ENCODE measurements at places on chromosomes 2 and 18.

DNA sequence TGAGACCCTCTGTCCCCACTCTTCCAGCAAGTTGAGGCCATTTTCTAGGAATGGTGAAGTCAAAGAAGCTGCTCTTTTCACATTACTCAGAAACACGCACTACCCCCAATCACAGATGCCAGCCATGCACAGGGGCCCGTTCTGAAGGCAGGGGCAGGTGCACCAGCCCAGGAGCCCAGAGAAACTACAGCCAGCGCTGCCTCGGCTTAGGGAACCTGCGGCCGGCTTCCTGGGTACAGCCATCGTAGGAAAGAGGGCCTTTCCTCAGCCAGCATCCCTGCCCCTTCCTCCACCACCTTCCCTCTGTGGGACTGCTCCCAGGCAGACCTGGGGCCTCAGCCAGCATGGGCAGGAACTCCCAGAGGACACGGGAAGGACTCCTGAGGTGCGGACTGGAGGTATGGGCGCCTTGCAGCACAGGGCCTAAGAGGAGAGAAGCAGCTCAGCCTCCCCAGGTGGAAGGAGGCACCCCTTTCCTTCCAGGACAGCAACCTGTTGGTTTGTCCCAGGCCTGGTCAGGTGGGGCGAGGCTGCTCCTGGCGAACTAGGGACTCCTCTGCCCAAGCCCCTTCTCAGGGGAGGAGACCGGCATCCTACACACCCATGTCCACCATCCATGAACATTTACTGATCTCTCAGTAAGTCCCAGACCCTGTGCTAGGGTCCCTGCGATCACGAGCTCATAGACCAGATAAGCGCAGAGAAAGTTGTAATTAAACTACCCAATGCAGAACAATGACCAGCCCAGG, 99.0 kb upstream of the ID2 start:
- no peak for DNase-seq

DNA sequence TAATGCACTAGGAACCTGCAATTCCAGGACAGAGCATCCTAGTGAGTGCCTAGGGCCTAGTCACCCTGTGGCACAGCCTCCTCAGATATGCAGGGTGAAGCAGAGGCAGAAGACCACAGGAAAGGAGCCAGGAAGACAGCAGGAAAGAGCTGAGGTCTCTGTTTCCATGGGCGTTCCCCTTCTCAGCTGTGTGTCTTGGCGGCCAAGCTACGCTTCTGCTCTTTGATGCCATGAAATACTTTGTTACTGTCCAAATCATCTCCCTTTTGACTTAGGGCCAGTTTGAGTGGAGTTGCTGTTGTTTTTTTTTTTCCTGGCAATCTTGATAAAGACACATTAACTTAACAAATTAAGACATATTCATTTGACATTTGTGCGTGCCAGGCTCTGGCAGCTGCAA, 67.3 kb downstream of the APOB start:
- DNase-seq: no peak

DNA sequence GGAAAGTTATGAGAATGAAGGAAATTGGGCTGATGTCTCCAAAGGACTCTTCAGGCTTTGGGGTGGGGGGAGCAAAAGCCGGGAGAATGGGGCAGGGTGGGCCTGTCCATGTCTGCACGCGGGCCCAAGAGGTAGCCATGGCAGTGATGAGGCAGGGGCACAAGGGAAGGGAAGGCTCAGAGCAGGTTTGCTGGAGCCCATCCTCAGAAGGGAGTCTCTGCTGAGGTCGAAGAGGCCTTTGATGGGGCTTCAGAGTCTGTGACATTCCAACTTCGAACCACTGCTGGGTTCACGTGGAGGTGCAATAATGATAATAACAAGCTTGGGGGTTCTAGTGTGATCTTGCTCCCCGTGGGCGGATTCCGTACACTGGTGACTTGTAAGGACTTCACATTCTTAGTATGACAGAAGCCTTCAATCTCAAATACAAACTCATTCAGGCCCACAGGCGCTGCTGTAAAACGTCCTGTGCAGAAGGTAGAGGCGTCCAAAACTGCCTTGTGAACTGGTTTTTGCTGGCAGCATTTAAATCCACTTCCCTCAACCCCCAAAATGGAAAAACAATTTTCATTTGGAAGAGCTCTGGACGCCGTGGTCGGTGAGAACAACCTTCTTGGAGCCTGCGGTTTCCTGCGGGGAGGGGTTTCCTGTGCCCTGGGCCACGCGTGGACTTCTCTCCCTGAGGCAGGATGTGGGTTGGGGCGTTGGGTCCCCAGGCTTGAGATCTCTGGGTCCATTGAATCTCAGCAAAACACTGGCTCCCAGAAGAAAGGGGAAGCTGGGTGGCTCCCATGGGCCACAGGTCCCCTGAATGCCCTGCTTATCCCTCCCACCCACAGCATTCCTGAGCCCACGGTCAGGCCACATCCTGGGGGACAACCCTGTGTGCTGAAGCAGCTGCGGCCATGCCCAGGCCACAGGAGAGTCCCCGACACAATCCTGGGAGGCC, 151.0 kb downstream of the TPO start:
- DNase-seq: no peak

- DNase-seq: no peak
Measured at GRCh38 chr2:112923967-112924338, 13.0 kb downstream of the IL37 start.

- no peak for DNase-seq
Measured at GRCh38 chr18:56795381-56795780, 144.2 kb downstream of the WDR7 start.

DNA sequence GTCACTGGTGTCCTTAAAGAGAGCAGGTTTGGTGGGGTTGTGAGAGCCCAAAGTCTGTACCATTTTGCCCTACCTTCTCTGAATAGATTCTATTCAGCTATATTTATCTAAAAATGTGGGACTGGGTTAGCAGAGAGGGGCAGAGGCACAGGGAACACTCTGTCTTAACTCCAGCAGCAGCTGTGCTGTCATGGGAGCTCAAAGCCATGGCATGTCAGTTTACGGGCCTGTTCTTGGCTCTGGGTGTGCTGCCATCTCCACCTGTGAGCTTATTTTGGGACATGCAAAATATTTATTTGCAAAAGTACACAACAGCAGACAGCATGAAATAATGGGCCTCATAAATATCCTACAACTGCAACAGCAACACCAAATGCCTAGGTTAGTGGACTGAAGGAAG, 129.6 kb upstream of the KCTD1 start:
- no peak for DNase-seq

DNA sequence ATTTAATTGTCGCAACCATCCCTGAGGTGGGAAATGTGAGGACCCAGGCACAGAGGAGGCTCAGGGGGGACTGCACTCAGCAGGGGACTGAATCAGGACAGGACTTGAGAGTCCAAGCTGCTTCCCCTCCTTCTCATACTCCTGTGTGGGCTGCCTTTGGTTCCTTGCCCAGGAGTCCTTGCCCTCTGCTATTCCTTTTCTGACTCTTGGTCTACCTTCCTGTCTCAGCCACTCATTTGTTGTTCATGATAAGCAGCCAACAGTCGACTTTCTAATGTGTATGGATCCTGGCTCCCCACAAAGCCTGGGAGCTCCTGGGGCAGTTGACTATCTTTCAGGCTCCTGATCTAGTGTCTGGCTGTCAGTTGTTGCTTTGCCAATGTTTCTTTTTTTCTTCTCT, 28.3 kb downstream of the GATA6 start:
- DNase-seq: no peak

DNA sequence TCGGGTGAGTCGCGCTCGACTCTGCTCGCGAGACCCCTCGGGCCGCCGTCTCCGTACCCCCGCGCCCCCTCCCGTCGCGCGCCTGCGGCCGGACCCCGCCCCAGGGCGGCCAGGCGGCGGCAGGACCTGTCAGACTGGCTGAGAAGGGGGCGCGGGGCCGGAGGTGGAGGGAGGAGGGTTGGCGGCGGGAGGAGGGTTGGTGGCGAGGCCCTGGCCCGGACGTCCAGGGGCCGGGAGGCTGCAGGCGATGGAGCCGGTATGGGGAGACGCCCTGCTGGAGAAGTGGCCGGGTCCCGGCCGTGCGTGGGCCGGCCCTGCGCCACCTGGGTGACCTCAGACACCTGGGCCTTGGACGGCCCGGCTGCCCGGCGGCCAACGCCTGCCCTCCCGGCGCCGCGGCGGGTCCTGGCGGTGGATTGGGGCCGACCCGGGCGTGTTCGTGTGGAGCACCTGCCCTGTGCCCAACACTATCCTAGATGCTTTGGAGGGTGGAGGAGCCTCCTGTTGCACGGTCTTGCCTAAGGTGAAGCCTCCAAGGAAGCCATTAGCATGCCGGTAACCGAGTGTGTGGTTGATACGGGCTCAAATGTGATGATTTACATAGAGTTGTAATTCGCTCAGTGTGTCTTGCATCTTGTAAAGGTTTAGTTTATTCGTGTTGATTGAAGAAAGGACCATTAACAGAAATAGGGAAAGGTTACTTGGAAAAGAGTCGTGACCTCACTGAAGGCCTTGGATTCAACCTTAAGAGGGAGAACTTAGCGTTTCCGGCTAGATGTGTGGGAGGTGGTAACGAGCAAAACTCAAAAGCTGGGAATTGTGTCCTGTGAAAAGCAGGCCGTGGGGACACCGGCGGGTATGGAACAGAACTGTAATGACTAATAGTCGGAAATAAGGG, 550 bp downstream of the MYL12B start:
- no peak for DNase-seq

- DNase-seq: no peak
Measured at GRCh38 chr2:16093639-16094529, 153.5 kb downstream of the MYCN start.

DNA sequence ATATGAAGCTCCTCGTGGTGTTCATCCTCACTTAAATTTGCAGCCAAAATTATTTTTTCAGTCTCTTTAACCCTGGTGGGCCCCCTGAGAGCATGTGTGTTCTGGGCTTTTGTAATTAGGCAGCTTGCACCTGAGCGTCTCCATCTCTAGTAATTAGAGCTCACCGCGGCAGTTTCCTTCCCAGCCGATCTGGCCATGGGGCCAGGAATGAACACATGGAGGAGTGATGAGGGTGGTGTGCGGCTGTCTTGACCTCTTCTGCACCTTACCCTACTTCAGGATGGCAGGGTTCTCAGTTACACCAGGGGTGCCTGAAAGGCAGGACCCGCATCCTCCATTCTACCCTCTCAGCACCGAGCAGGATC, 98.5 kb downstream of the AFF3 start:
- no peak for DNase-seq

- no peak for DNase-seq
Measured at GRCh38 chr2:220377482-220378155, 750.2 kb downstream of the SLC4A3 start.

DNA sequence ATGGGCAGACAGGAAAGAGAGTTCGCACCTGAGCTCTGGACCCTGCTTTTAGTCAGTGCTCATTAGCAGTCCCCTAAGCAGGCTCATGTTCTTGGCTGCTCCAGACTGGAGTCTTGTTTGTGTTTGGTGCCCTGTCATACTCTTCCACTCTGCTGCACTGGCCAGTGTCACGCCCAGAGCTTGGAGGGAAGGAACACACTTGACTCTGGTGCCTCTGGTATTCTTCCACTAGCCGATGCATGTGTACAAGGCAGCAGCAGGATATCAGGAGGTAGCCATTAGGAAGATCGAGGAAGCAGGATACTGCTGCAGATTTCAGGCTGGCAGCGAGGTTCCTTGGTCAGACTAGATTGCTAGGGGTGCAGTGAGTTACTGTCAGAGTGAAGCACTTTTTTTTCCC, 81.4 kb upstream of the B3GNT2 start:
- DNase-seq: no peak

All from stimulated activated CD8-positive, alpha-beta memory T cell treated with anti-CD3 and anti-CD28 coated beads, Interleukin-2, amount 100 ng/mL, for 1 hour (primary cell).